ENCODE measurements at places on chromosomes 12 and 14.

GRCh38 chr12:49669796-49670195 lies 37.4 kb downstream of the FMNL3 start:
- no peak for DNase-seq

GRCh38 chr12:57099766-57100165 lies 10.9 kb downstream of the NAB2 start:
- DNase-seq: no peak

DNA sequence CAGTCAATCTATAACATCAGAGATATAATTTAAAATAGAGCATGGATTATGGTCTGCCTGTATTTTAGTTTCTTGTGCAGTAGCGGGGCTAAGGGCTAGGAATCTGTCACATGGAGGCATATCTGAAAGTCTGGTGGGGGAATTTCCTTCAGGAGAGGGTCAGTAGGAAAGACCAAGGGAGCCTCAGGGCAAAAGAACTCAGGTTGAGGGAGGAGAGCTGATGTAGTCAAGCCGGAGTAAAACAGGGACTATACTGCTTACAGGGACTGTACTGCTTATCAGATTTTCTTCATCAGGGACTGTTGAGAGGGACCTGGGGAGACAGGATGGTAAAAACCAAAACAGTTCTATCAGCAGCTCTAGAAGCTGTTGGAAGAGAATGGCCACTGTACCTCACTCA lies 82.0 kb upstream of the CPM start:
- no peak for DNase-seq

DNA sequence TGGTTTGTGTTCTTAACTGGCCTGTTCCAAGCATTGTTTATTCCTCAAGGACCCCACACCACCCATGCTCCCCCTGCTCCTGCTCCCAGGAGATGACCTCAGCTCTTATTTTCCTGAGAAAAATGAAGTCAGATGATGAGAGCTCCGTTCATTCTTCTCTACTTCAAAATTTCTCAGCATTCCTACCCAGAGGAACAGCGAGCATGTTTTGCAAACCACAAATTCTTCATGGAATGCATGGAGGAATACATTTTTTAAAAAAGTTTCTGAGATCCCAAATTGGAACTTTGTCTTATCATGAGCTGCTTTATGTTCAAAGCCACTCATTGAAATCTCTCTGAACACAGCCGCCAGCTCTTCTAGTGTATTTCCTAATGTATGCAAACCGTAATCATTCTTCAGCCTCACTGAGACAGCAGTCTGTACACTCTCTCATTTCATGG lies 44.9 kb downstream of the SYNE2 start:
- no peak for DNase-seq

DNA sequence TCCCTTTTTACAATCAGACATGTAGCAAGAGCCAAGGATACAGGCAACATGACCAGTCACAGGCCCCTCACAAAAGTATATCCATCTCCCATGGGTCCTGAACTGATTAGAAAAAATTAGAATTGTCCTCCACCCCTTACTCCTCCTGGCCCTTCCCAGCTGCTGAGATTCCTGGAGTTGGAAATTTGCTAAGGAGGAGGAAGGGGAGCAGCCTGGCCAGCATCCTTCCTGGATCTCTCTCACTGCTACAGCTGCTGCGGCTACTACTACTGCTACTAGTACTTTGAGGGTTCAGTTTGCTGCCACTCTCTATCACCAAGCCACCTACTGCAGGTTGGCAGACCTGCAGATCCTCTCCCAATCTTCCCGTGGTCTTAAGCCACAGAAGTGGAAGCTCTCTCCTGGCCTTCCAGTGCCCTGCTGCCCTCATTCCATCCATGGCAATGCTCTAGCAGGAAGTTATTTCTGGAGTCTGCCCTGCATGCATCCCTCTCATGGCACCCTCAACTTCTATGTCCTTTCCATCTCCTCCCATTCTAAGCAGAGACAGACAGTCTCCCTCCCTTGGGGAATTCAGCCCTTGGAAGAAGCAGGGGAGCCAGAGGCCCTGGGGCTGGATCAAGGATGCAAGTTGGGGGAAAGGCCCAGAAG lies 1.0 kb downstream of the ITGA7 start:
- no peak for DNase-seq

- DNase-seq: no peak
These were observed 3.2 kb upstream of the SYNE3 start for GRCh38 chr14:95519699-95520098.

DNA sequence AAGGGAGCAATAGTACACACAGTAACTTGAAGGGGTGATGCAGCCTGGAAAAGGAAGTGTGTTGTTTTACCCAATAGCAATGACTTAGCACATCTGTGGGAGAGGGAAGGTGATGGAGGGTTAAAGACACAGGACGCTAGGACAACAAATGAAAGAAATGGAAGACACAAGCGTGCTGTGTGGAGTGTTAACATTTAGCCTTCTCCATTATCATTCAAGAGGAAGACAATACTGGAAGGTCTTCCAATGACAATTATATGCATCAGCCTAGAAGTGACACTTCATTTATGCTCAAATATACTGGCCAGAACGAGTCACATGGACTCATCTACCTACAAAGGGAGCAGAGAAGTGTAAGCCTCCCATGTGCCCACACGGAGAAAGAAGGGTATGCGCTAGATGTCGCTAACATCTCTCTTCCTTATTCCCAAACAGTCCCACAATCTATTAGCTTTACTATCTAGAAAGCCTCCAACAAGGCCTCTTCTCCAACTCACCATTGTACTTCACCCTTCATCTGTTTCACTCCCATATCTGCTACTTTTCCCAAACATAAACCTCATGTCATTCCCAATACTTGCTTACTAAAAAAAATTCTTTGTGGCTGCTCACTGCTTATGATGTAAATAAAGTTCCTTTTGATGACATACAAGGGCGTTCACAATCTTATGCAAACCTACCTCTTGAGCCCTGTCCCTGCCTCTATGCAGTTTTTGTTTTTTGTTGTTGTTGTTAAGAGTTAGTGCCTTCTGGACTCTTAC lies 20.3 kb downstream of the PPM1H start:
- no peak for DNase-seq

DNA sequence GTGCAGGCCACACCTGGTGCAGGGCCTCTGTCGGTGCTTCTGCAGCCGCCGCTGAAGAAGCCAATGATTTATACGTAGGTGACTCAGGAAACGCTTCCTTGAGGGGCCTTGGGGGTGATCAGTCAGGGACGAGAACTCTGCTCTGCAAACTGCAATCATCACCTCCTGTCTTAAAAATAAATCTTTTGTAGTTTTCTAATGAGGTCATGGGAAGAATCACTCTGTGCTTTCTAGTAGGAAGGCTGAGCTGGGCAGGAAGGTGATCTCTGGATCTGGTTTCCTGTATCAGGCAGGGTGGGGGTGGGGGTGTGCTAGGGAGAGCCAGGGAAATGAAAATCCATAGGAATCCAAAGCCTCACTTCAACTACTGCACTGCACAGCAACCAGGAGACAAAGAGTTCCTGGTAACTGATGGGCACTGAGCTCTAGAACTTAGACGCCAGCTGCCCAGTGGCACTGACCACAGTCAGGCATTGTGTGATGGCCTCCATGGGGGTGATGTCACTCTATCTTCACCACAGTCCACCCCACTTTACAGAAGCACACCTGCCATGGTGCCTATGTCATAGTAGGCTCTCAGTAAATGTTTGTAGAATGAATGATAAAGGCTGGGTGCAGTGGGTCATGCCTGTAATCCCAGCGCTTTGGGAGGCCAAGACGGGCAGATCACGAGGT lies 292.4 kb upstream of the PWP1 start:
- no peak for DNase-seq

Data from NCI-H2107 (cell line).